ENCODE measurements at places on chromosomes 11 and 22.

GRCh38 chr11:42524534-42525227 lies 787.1 kb upstream of the API5 start:
- no peak for DNase-seq

DNA sequence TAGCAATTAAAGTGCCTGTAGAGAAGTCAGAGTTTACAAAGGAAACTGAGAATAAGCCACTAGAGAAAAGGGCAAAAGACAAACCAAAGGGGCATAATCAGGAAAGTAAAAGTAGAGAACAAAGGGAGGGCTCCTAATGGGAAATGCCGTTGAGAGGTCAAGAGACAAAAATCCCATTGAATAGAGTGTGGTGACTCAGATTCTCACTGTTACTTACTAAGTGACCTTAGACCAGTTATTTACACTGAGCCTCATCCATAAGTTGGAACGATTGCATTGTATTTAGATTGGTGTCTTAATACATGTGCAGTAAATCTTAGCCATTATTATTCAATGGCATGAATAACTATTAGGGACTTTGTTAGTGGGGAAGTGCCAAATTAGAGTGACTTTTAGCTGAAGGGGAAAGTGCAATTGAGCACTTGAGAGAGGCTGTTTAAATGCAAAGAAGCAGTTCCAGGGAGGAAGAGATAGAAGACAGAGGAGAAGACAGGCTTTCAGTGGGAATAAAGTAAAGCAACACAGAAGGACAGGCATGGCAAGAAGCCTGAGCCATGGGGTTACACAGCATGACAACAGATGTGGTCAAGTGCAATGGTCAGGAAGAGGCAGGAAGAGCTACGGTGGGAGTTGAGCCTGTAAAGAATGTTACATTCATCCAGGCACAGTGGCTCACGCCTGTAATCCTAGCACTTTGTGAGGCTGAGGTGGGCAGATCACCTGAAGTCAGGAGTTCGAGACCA lies 82.6 kb downstream of the UBASH3B start:
- no peak for DNase-seq

DNA sequence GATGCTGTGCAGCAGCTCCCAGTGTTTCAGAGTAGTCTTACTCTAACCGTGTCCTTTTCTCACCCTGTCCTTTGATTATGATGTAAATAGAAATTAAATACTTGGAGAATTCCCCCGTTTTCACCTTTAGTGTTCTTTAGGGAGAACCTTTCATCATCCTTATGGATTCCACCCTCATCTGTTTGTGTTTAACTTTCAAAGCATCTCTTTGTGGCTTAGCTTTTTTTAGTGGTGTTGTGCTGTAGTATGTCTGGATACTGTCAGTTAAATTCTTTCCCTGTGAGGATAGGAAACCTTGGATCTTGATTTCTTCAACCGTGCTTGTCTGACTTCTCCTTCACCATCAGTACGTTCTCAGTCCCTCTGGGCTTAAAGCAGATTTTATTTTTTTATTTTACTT lies 48.5 kb downstream of the PPP6R3 start:
- DNase-seq = no peak

GRCh38 chr11:131065435-131066413 lies 149.4 kb upstream of the SNX19 start:
- no peak for DNase-seq

- DNase-seq = no peak
Observed at GRCh38 chr11:44825058-44825785, 98.5 kb downstream of the TSPAN18 start.

DNA sequence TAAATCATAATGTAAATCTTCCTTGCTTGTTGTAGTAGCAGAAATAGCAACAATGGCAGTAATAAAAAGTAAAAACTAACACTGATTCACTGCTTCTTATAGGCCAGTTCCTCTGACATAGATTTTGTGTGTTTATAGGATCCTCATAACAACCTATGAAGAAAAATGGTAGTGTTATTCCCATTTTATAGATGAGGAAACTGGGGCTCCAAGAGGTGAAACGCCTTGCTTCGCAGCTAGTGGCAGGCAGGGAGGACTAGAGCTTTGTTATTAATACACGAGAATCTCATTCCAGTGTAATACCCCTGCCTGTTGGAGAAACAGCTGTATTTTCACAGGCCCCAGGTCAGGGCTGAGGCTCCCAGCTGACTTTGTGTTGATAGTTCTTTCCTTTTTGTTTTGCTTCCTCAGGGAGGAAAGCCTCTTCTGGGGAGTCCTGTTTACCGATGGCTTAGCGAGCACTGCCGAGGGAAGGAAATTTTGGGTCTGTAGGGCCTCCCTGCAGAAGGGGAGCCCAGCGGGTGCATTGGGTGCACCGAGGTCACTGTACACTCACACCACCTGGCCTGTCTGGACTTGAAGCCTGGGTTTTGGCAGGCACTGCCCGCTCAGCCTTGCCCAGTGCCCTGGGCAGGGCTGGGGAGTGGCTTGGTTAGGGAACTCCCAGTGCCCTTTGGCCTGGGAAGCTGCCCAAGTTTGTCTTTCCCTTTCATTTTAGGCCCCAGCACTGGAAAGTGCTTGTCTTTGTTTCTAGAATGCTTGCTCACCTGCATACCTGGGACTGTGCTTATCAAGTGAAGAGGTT lies 13.5 kb downstream of the KIAA1671 start:
- no peak for DNase-seq

GRCh38 chr11:129418039-129418438 lies 42.4 kb downstream of the BARX2 start:
- no peak for DNase-seq

DNA sequence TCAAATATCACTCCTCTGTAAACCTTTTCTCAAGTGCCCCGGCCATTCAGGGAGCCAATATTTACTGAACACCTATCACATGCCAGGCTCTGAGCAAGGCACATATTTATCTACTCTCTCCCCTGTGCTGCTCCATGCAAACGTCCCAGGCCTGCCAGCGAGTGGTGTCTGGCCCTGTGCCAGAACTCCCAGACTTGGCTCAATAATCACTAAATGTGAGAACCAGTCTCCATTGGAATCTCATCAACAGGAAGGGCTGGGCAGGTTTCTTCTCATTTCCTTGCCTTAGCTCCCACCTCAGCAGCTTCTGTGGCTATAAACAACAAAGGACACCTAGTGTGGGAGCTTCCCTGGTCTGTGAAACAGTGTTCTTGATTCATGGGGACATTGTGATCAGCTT lies 21.7 kb downstream of the RASSF10 start:
- DNase-seq = no peak

- DNase-seq = no peak
Observed at GRCh38 chr22:39368461-39368911, 18.7 kb downstream of the SYNGR1 start.

DNA sequence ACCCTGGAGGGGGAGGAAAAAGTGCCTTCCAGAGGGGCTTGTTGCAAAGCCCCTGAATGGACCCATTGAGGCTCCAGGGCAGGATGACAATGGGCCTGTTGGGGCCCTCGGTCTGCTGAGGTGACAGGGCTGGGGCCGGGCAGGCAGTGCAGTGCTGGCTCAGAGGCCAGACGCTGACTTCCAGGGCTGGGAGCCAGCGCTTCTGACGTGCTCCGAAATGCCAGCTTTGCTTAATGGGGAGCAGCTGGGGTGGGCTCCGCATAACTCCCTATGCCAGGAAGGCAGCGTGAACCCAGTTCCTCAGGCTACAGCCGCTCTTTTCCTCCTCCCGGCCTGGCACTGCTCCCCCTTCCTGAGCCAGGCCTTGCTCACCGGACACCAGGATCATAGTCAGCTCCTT lies 17.7 kb downstream of the NAV2 start:
- DNase-seq = no peak

DNA sequence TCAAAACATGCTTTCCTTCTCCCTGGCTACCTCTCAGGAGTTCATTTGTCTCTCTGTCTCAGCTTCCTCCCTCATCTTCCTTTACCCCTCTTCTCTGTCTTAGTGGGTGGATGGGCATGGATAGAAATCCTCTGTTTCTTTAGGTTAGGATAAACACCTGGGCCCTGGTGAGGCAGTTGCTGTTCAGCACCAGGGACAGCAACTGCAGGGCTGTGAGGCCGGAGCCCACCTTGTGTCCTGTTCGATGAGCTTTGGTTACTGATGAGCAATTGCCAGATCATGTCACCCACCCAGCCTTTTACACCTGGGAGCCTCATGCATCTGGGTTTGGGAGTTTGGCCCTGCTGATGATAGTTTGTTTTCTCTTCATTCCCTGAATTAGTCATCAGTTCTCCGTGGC lies 6.1 kb upstream of the CRYBB3 start:
- no peak for DNase-seq

DNA sequence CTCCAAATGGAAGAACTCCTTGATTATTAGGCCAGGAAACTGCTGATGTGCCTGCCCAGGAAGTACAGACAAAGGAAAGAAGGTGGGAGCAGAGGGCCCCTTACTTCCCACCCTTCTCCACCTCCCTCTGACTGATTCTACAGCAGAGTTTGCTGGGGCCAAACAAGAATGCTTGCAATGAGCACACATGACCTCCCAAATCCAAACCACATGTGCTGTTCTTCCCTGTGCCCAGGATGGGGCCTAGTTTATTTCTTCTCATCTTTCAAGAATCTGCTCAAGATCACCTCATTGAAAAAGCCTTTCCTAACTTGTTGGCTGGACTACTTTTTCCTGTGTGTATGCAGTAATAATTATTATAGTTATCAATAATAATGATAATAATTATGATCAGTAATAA lies 286.1 kb downstream of the RAB38 start:
- no peak for DNase-seq

- no peak for DNase-seq
Observed at GRCh38 chr11:79021601-79022000, 419.2 kb downstream of the TENM4 start.

- DNase-seq = no peak
Observed at GRCh38 chr11:2421996-2422395, 21.4 kb downstream of the TSSC4 start.

GRCh38 chr11:129698212-129698611 lies 117.4 kb upstream of the TMEM45B start:
- DNase-seq = no peak

- DNase-seq = no peak
Observed at GRCh38 chr22:49979587-49980264, 19.2 kb downstream of the PIM3 start.
